ENCODE measurements at places on chromosomes 4 and X.

GRCh38 chr4:152175586-152175985, 360.3 kb downstream of the FBXW7 start:
- DNase-seq, result no peak

GRCh38 chr4:184762100-184762499, 28.2 kb upstream of the CENPU start:
- no peak for DNase-seq

- no peak for DNase-seq
These were observed 26.9 kb downstream of the HOPX start for GRCh38 chr4:56654238-56654632.

DNA sequence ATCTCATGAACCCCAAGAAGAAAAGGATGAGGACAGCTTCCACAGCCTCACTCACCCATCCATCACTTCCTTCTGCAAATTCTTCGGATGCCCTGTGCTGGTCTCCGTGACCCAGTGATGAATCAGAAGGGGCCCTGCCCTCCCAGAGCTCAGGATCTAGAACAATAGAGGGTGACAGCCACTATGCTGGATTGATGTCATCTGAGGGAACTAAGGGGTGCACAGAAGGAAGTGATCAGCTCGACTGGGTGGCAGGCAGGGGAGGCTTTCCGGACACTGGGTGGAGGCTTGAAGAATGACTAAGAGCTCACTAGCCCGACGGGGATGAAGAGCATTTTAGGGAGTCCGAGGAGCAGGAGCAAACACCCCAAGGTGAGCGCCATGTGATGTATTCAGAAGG, 1.4 kb upstream of the ZNF185 start:
- no peak for DNase-seq

GRCh38 chr4:16431866-16432265, 205.6 kb upstream of the TAPT1 start:
- no peak for DNase-seq

GRCh38 chrX:51614353-51615012, 4.2 kb downstream of the CENPVL3 start:
- no peak for DNase-seq

DNA sequence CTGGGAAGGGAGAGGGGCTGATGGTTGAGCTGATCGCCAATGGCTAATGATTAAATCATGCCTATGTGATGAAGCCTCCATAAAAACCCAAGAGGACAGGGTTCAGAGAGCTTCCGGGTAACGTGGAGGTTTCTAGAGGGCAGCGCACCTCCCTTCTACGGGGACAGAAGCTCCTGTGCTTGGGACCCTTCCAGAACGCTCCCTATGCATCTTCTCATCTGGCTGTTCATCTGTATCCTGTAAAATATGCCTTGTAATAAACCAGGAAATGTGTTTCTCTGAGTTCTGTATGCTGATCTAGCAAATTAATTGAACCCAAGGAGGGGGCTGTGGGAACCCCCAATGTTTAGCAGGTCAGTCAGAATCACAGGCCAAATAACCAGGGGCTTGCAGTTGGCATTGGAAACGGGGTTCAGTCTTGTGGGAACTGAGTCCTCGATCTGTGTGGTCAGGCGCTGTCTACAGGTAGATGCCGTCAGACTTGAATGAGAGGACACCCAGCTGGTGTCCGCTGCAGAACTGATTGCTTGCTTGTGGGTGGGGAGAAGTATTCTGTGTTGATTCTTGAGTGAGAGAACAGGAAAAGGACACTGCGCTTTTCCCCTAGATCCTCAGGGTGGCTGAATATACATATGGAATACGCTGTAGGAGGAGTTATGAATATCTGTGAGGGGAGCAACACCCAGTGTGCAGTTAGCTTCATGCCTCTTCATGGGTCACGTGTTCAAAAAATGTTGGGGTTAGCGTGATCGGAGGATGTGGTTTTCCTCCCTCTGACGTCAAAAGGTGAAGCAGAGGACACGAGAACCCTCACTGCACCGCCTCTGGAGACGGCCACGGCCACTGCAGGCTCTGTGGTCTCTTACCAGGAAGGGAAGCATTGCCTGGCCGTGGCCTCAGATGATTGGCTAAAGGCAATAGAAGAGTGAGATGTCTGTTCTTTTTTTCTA, 29.2 kb downstream of the HTT-AS start:
- no peak for DNase-seq

GRCh38 chrX:11085305-11085704, 25.8 kb upstream of the HCCS start:
- DNase-seq, result no peak

DNA sequence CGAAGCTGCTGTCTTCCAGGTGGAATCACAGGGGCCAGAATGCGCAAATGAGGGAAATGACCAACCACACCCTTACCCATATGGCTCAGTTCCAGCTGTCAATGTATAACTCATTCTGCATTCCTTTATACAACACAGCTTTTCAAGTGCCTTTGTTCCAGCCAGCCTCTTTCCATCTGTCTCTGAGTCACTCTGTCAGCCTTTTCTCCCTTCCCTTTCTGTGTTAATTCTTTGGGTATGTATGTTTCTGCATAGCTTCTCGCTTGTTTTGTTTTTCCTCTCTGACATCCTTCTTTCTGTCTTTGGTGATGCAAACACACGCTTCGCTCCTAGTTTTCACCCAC, 54.5 kb downstream of the RS1 start:
- no peak for DNase-seq

DNA sequence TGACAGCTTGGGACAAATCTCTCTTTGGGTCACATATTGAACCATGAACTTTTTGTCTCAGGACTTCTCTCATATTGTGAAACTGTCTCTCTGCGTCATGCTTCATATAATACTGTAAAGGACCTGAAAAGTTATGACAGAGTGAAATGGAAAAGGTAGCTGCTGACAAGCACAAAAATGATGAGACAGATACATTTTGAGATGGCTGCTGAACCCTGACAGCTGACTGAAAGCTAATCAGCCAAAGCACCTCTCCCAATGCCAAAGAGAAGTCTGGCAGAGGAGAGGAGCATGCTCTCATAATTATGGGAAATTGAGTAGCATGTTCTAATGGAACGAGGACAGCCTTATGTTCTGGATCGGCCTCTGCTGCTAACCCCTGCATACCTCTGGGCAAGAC, 873.4 kb upstream of the ADGRL3 start:
- no peak for DNase-seq

DNA sequence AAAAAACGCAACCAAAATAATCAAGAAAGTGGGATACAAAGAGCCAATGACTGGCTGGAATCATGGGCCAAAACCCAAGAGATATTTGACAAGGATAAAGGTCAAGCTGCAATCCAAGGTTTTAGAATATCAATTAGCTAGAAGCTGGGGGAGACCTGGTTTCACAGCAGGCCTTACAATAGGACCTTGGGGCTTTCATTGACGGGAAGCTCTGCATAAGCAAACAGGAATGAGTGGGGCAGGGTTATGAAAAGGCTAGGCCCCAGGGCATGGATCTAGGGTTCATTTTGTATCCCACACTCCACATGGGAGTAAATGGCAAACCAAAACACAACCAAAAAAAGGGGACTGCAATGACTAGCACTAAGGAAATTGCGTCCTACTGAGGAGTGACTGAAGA, 215.3 kb downstream of the HS6ST2 start:
- DNase-seq, result no peak

DNA sequence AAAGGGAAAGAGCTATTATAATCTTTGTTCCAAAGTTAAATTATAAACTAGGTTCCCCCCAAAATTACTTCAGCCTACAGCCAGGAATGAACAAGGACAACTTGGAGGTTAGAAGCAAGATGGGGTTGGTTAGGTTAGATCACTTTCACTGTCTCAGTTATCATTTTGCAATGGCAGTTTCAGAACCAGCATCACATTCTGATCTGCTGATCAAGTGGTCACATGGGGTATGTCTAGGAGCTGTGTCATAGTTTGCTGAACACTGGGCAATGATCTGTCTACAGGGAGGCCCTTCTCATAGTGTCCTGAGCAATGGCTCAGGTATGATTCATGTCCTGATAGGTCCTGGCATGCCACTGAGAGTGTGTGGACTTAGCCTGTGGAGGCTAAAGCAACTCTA, 41.6 kb upstream of the XIAP start:
- no peak for DNase-seq

- no peak for DNase-seq
These were observed 119.8 kb downstream of the AGTR2 start for GRCh38 chrX:116290359-116290758.

DNA sequence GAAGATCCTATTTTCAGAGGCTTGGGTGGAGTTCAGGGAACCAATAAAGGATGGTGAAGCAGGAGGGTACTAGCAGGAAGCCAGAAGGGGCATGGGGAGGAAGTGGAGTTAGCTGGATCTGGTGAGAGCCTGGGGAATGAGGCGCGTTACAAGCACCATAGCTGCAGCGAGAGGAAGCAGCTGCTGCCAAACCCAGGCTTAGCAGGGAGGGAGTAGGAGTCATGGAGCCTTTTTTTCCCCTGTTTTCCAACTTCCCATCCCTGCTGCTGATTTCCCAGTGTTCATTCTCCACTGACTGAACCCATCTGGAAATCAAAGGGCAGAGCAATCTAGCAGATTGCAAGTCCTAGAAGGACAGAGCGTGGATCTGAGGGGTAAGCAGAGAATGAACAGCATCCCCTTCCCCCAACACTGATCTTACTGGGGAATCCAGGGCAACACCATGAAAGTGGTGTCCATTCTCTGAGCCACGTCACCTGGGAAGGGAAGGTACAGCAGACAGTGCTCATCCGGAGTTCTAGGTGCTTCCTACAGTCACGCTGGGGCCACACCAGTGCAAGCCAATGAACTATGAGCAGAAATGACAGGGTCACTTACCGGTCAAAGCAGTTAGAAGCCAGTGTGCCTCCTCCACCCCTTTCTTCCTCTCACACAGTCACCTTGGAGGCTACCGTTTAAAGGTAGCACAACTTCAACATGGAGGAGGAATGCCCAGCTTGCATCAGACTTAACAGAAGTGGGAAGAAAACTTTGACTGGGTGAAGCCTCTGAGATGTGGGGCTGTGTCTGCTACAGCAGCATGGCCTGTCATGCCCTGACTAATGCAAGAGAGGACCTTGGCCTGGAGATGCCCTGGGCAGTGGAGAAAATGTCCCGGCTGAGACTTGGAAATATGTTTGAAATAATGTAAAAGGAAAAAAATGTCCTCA, 36.7 kb downstream of the SMIM20 start:
- DNase-seq, result no peak

GRCh38 chrX:121150217-121150616, 102.8 kb downstream of the GLUD2 start:
- no peak for DNase-seq

GRCh38 chrX:140723121-140723715, 13.7 kb downstream of the LINC00632 start:
- no peak for DNase-seq

DNA sequence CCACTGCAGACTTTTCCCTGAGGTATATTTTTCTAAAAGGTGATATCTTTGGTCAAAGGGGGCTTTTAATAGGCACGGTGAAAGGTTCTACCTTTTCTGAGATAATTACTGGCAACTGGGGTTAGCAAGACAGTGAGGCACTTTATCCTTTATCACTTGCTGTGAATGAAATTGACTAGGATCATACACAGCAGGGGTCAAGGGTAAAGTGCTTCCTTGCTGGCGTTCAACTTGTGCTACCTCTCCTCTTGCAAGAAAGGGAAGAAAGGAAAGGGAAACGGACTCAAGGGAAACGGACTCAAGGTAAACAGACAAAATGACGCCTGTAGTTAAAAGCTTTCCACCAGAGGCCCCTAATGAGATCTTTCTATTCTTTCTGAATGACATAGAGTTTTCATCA, 78.6 kb upstream of the RAPGEF2 start:
- no peak for DNase-seq

DNA sequence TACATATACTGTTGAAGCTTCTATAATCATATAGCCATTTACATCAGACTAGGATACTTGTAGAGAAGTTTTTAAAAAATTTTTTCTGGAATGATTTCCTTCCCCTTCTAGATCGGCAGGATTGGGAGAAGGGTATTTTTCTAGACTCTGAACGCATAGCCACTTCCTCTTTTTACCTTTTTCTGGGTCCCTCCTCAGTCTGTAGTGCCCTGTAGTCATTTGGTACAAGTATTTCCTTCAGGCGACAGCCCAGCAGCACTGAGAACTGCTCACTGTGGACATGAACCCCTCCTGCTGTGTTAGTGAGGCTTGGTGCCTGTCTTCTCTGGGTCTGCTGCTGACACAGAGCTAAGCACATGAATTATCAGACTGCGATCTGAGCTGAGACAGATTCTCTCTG, 255.4 kb downstream of the ARHGAP10 start:
- no peak for DNase-seq

DNA sequence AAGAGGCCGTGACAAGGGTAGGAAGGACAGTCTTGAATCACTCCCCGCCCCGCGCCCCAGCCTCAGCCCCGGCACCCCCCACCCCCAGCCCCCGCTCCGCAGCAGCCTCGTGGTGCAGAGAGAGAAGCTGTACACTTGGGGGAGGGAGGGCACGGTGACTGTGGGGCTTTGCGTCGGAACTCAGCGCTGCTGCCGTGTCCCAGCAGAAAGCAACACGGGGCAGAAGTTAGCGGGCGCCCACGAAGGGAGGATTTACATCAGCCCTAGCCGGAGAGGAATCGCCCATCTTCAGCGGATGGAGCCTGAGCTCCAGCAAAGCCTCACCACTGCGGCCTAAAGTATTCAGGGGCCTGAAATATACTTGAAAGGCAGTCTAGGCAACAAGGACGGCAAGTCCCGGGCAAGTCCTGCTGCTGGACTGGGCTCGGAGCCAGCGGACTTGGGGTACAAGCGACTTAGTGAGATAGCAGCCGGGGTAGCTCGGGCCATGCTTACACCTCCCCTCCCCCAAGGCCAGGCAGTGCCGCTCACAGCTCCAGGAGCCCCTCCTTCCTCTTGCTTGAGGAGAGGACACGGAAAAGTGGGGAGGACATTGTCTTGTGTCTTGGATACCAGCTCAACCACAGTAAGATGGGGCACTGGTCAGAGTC, 18.5 kb upstream of the OPN1LW start:
- DNase-seq, result no peak

DNA sequence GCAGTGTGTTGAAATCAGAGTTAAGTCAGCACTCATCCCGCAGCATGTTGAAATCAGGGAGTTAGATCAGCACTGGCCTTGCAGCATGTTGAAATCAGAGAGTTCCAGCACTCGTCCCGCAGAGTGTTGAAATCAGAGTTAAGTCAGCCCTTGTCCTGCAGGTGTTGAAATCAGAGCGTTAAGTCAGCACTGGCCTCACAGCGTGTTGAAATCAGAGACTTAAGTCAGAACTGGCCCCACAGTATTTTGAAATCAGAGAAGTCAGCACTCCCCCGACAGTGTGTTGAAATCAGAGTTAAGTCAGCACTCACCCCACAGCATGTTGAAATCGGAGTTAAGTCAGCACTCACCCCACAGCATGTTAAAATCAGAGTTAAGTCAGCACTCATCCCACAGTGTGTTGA, 10.9 kb upstream of the UVSSA start:
- DNase-seq, result no peak

- no peak for DNase-seq
These were observed 5.8 kb downstream of the ITM2A start for GRCh38 chrX:79361192-79361870.

DNA sequence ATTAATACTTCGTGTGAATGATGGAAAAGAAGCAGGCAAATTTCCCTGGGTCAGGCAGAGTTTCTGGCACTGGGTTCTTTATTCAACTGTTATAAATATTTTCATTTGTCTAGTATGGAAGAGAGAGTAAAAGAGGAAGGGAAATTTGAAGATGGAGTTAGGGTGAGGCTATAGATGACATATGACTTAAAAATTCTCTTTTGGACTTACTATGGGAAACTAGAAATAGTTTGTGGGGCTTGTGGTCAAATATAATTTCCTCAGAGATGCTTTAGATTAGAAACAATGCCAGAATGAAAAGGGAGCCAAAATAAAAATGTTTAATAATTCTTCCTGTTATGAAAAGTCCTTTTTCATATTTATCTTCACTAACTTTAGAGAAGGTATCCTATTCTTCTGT, 103.2 kb downstream of the GC start:
- no peak for DNase-seq

- DNase-seq, result no peak
These were observed 45.8 kb upstream of the ITM2A start for GRCh38 chrX:79412972-79413371.
